ENCODE measurements at places on chromosomes 13 and 19.
A peak's percentile ranks its signal among the peaks of the same experiment; 100 is the strongest.

- DNase-seq = no peak
Observed at GRCh38 chr19:51272183-51272810, 21.4 kb downstream of the SIGLECL1 start.

- no peak for DNase-seq
Observed at GRCh38 chr13:41928323-41928722, 32.6 kb downstream of the VWA8 start.

DNA sequence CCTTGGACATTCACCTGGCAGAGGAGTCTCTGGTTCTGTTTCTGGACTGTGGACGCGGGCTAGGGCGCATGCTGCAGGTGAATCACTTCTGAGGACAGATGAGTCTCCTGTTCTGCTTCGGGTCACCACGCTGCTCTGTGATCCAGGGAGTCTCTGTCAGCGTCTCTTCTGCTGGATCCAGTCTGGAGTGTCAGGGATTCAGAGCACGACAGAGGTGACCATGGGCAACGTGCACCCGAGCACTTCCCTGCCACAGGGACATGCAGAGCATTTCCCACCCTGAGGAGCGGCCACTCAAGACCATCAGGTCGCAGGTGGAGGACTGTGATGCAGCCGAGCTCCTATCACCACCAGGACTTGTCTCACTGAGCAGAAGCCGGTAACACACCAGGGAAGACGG lies 24.4 kb upstream of the LILRA2 start:
- no peak for DNase-seq

DNA sequence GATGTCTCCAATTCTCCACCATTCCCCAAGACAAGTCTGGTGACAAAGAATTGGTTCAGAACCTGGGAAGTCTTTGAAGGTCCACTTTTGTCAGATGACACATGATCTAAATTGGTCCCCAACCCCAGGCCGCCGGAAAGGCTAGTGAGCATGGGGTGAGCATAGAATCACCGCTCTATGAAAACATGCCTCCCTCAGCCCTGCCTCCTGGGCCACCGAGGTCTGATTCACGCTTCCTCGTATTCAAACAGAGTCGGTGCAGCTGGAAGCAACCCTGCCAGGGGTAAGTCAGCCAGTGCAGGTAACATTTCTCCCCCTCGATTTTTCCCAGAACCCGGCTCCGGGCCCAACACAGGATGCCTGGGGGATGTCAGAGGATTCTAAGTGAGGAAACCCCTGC lies 33.9 kb upstream of the KLF2 start:
- no peak for DNase-seq

- no peak for DNase-seq
Observed at GRCh38 chr19:45419396-45419795, 4.3 kb downstream of the ERCC1 start.

DNA sequence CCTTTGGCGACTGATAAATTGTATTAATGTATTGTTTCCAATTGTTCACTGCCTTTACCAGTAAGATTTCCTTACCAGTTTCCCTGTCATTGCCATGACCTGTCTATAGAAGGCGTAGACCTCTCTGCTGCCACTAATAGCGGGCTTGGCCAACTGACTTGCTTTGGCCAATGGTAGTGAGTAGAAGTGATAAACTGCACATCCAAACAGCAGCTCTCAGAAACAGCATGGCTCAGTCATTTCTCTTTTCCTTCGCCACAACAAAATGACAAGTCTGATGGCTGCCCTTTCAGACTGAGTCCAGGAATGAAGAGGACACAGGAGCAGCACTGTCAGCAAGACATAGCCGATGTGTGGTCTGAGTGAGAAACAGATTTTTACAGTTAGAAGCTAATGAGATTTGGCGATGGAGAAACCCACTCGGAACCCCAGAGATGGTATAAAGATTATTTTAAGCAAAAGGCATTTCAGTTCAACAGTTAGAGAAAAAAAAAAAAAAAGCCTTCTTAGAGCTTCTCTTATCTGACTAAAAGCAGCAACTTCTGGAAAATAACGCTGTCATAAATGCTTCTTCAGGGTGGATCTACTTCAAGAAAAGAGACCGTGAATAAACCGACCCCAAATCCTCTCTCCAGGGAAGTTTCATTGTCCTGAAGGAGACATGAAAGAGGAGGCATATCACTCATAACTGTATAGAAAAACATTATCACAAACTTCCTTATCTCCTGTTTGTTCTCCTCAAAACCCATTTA lies 42.0 kb upstream of the TM9SF2 start:
- DNase-seq = no peak

DNA sequence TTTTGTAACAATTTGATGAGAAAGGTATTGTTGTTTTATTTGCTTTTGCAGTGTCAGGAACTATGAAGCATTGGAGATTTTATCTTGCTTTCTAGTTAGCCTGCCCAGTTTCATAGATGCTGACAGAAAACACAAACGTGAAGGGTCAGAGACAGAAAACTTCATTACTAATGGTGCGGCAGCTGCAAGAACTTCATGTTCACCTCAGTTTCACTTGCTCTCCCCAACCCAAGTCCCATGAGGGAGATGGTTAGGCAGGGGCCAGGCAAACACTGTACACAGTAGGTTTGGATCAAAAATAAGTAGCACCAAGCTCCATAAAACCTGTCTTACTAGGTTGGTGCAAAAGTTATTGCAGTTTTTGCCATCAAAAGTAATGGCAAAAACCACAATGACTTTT lies 550.2 kb upstream of the MIR17HG start:
- no peak for DNase-seq

GRCh38 chr19:40380199-40381037 lies 9.6 kb downstream of the HIPK4 start:
- DNase-seq = no peak

GRCh38 chr19:11699931-11700794 lies 38.6 kb downstream of the ZNF823 start:
- no peak for DNase-seq

GRCh38 chr19:48867123-48867745 lies 1.2 kb downstream of the PLEKHA4 start:
- DNase-seq = no peak

GRCh38 chr19:33634361-33635091 lies 12.8 kb downstream of the CHST8 start:
- DNase-seq = no peak

- DNase-seq = peak; percentile 38
Observed at GRCh38 chr13:113029487-113030258, 60.7 kb downstream of the MCF2L start.

DNA sequence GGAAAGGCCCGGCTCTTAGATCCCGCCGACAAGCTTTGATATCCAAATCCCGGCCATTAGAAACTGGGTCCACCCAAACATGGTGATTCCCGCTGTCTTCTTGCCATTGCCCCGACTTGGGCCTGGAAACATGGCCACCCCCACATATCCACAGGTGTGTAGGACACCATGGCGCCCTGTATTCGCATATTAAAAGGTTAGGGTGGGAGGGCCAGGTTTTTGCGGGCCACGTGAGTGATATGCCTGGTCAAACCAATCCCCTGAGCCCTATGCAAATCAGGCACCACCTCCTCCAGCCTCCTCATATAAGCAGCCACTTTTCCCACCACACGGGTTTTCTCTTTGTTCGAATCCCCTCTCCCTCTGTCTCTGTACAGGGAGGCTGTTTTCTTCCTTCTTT lies 766.4 kb downstream of the UQCRFS1 start:
- DNase-seq = no peak
